ENCODE measurements at places on chromosomes 7 and 10.

DNA sequence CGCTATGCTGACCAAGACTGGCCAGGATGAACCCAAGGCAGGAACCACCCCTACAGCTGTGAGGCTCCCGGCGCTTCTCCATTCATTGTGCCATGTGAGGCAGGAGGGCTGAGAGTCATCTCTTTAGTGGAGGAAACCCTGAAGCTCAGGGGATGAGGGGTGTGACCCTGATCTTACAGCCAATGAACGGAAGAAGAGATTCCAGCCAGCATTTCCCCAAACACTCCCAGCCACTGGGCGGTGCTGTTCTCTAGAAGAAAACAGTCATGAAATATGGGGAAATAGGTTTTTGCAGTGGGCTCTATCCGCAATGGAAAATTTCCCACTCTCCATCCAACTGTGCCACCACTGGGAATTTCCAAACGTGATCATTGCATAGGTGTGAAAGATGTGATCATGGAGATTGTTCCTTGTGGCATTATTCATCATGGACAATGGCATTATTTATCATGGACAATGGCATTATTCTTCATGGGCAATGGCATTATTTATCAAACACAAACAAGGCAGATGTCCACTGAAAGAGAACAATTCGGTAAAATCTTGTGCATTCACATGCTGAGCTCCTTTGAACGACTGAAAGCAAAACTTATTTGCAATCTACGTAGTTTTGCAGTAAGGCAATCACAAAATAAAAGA, 14.0 kb upstream of the SLC18A2 start:
- no peak for DNase-seq

GRCh38 chr7:157615101-157615817, 278.5 kb downstream of the DNAJB6 start:
- DNase-seq, result no peak

DNA sequence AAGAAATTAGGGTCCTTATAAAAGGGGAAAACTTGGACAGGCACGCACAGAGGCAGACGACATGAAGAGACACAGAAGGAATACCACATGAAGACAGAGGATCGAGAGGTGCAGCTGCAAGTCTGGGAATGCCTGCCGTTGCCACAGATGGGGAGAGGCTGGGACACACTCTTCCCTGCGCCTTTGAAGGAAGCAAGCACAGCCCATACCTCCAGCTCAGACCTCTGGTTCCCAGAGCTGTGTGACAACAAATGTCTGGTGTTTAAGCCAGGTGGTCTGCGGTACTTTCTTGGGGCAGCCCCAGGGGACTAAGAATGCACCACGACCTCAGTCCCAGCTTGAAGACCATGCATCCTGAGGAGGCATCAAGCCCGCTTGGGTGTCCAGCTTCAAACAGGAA, 18.3 kb downstream of the INSIG1 start:
- DNase-seq, result no peak

DNA sequence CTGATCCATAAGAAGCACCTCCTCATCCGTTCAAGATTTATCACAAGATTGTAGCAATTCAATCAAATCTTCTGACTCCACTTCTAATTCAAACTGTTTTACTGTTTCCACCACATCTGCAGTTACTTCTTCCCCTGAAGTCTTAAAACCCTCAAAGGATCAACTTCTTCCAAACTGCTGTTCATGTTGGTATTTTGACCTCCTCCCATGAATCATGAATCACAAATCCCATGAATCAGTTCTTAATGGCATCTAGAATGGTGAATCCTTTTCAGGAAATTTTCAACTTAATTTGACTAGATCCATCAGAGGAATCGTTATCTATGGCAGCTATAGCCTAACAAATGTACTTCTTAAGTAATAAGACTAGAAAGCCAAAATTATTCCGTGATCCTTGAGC, 122.3 kb downstream of the IMMP2L start:
- DNase-seq, result no peak

GRCh38 chr10:113583571-113583970, 30.7 kb downstream of the HABP2 start:
- DNase-seq, result no peak

DNA sequence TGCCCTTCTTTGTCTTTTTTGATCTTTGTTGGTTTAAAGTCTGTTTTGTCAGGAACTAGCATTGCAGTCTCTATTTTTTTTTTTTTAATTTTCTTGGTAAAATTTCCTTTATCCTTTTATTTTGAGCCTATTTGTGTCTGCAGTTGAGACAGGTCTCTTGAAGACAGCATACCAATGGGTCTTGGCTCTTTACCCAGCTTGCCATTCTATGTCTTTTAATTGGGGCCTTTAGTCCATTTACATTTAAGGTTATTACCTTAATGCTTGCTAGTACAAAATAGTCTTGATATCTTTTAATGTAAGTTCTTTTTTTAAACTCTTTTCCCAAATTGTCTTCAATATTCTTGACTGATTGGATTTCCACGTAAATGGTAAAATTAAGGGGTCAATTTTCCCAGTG, 398.3 kb upstream of the CHRM2 start:
- no peak for DNase-seq

GRCh38 chr10:96703358-96703757, 17.0 kb downstream of the PIK3AP1 start:
- no peak for DNase-seq

DNA sequence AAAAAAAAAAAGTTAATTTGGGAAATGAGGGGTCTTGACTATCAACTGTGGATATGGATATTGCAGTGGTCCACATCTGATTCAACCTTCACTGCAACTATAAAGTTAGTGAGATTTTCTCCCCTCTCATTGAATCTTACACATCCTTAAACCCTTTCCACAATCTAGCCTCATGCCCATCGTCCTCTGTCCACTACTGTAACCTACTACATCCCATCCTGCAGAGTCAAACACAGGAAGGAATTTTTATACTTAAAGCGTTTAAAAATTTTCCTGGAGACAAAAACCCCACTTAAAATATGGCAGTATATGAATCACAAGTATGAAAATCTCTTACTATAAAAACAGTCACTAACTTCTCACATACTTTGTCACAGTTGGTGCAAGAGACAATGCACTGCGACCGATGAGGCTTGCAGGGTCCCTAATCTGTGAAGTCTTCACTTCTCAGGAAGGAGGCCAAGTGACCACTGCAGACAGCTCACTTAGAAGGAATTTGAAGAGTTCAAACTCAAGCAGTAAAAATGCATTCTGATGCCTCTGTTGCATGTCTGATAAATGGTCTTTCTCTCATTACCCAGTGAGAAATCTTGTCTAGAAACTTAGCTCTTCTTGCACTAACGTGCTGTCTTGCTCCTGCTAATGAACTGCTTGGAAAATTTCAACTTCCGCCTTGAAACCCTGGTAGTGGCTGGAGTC, 50.3 kb upstream of the ST8SIA6 start:
- DNase-seq, result no peak

Data from CD4-positive, alpha-beta T cell treated with Interleukin-15 for 4 hours (primary cell).